Stimulated activated CD4-positive, alpha-beta T cell treated with anti-CD3 and anti-CD28 coated beads, Interleukin-15, amount 100 ng/mL, for 1 hour (primary cell): ENCODE measurements at places on chromosomes 4 and X.

DNA sequence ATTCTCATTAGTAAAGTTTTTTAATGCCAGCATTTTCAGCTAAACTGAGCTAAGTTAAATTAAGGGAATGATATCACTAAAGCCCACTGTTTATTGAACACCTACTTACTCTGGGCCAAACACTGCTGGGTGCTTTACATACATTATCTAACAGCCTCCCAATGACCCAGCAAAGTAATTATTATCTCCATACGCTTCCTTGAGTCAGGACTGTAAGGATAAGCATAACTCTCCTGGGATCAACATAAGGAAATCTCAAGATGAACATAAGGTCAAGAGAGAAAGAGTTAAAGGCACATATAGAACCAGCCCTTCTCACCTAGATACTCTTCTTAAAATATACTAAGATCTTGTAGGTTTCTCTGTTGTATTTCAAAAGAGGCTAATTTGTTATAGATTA is 13.7 kb downstream of the BMX start:
- no peak for DNase-seq

DNA sequence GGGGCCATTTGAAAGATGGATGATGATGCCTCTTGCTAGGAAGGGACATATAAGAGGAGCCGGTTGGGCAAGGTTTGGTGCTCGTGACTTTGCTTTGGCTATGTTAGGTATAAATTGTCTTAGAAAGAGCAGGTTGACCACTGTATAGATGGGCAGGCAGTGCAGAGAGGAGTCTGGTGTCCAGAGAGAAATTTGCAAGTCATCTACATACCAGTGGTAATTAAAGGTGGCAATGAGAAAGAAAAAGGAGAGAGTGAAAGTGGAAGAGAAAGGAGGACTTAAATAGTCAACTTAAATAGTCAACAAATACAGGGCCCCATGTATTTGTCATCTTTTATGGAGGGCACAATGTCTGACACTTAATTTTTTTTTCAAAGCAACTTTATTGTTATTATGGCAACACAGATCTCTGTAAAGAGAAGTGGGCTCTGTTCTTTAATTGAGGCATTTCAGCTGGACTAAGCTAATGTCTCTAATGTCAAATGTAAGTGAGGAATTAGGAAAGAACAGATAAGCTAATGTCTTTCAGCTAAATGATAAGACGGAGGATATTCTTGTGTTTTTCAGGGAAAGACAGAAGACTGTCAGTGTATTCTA is 75.4 kb upstream of the ANXA3 start:
- DNase-seq, result no peak

- no peak for DNase-seq
These were observed 3.4 kb downstream of the CPLX1 start for GRCh38 chr4:822361-823175.

DNA sequence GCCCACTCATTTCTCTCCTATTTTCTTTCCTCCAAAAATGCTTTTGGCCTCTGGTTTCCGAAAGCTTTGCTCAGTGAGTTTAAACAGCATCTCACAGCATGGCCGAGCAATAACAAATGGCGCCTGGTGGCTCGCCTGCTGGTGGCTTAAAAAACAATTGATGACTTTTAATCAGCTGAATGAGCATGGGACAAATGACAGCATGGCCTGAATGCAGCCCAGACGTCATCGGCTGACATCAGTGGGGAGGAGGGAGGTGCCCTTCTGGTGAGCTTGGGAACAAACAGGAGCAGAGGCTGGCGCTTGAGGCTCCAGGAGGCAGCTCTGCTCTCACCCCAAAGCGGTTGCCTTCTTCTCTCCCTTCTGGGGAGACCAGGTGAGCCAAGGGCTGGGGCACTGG is 286.4 kb downstream of the BCOR start:
- DNase-seq, result no peak

- DNase-seq, result no peak
These were observed 75.4 kb downstream of the DCHS2 start for GRCh38 chr4:154416190-154416547.

- no peak for DNase-seq
These were observed 5.5 kb upstream of the WFS1 start for GRCh38 chr4:6264225-6264540.

- DNase-seq, result no peak
These were observed 9.4 kb upstream of the PAK3 start for GRCh38 chrX:111086591-111087006.

GRCh38 chr4:55255179-55255578 is 90.9 kb upstream of the SRD5A3 start:
- DNase-seq, result no peak

GRCh38 chr4:30396772-30397475 is 323.2 kb upstream of the PCDH7 start:
- DNase-seq, result no peak

- DNase-seq, result no peak
These were observed 260.9 kb downstream of the SLC7A11 start for GRCh38 chr4:137981277-137981676.

DNA sequence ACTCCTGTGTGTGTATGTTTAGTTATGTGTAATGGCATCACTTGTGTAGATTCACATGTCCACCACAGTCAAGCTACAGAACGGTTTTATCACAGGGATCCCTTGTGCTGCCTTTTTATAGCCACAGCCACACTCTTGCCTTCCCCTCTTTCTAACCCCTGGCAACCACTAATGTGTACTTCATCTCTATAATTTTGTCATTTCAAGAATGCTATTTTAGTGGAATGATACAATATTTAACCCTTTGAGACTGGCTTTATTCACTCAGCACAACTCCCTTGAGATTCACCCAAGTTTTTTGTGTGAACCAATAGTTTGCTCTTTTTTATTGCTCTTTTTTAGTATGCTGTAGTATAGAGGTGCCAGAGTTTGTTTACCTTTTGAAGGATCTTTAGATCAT is 112.1 kb downstream of the CDKL5 start:
- no peak for DNase-seq

DNA sequence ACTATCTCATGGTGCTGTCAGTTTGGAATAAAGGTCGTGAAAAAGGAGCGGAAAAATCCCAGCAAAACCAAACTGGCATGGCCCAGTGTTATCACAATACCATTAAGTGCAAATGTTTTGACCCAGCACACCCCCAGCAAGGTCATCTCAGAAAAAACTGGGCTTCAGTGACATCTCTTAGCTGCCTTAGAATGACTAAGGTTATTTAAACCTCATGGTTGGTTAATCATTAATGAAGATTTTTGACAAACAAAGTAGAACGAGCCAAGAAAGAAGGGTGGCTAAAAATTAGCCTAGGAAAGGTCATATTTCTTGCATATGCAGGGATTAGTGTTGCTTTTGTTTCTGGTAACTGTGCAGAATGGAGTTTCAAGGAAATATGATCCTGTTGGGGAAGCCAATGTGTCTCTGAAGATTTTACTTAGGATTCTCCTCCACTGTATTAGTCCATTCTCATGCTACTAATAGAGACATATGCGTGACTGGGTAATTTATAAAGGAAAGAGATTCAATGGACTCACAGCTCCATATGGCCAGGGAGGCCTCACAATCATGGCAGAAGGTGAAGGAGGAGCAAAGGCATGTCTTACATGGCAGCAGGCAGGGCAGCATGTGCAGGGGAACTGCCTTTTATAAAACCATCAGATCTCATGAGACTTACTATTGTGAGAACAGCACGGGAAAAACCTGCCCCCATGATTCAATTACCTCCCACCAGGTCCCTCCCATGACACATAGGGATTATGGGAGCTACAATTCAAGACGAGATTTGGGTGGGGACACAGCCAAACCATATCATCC is 83.5 kb downstream of the CHRNA9 start:
- DNase-seq, result no peak

DNA sequence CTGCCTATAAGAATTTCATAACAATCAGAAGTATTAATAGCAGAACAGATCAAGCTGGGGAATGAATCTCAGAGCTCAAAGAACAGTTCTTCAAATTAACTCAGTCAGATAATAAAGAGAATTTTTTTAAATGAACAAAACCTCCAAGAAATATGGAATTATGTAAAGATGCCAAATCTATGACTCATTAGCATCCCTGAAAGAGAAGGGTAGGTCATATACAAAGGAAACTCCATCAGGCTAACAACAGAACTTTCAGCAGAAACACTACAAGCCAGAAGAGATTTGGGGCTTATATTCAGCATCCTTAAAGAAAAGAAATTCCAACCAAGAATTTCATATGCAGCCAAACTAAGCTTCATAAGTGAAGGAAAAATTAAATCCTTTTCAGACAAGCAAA is 28.6 kb downstream of the CBR4 start:
- DNase-seq, result no peak

- DNase-seq, result no peak
These were observed 369.7 kb upstream of the TRAM1L1 start for GRCh38 chr4:117455088-117455487.
